ENCODE measurements at places on chromosomes 7 and 10. TPM values are rescaled to one million over a fixed set of nuclear protein-coding genes. Genes with fewer than 3 reads are reported as not detected.
A peak's percentile ranks its signal among the peaks of the same experiment; 100 is the strongest.

PLAC9 gene
- total RNA-seq = 64.9 TPM

CRPPA gene
- 15.4 TPM for total RNA-seq

C10orf95 gene
- total RNA-seq = not detected

DNA sequence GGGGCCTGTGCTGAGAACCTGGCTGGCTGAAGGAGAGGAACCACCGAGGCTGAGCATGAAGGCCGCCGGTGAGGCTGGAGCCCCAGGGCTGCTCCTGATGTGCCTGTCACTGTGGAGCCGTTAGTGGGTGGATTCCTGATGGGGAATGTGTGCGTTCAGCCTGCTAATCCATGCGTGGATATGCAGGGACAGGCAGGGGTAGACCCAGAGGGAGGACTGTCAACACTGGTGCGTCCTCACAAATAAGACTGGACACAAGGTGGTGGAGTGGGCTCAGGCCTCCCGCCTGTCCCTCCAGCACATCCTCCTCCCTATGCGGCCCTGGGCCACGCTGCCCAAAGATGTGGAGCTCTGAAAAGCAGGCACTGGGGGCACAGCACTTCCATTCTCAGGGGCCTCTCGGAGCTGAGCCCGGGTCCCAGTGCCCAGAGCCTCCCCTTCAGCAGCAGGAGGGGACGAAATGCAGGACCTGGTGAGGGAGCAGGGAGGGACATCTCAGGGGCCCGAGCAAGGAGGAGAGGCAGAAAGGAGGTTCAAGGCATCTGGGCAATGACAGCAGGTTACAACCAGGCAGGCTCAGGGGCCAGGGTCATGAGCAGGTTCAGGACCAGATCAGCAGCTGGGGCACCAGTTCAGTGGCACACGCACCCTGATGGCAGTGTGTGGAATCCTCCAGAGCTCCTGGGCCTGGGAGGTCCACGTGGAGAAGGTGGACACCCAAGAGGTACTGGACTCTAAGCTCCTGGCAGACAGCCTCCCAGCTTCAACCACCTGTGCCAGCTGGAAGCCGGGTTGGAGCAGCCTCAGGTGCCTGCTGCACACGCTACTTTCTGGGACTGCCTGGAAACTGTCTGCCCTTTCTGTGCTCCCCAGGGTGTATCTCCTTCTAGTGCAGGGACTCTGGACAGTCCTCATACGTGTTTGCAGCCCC lies 33.5 kb upstream of the ANTXRL start:
- no peak for DNase-seq

DNA sequence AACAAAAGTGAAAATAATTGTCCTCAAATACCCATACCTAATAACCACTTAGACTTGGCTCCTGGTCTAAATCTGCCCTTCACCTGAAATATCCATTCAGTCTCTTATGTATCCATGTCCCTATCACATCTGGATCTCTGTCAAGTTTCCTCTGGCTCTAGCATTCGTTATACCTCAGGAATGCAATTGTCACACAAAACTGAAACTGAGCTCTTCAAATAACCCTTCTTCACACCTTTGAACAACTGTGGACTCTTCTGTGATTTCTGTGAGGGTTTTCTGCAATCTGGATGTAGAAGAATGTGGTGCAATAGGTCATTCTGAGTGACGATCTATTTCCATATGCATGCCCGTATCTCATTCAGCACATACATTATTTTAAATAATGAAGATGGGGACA lies 53.5 kb upstream of the FGL2 start:
- DNase-seq = no peak

TDRD1 gene
- 0.53 TPM for total RNA-seq

GRCh38 chr7:1844951-1845390 lies 174.9 kb downstream of the ELFN1 start:
- DNase-seq = no peak

GRCh38 chr10:124150807-124151417 lies 57.5 kb upstream of the CHST15 start:
- DNase-seq = no peak

DNA sequence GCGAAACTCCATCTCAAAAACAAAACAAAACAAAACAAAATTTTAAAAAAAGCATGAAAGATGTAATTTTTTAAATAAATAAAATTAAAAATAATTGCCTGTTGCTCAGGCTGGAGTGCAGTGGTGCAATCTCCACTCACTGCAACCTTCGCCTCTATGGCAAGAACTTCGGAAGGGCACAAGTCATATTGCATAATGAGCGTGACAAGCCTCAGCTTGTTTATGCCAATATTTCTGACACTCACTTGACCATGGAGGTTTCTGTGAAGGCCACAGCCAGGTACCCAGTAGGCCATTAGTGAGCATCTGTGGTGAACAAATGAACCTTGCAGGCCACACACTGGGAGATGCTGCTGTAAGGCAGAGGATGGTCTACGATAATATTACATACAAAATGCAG lies 106.1 kb upstream of the KMT2C start:
- DNase-seq = no peak

MARVELD1 gene
- 34.0 TPM for total RNA-seq

MTPN gene
- total RNA-seq = 148 TPM

ANKRD2 gene
- total RNA-seq = 0.69 TPM

DNA sequence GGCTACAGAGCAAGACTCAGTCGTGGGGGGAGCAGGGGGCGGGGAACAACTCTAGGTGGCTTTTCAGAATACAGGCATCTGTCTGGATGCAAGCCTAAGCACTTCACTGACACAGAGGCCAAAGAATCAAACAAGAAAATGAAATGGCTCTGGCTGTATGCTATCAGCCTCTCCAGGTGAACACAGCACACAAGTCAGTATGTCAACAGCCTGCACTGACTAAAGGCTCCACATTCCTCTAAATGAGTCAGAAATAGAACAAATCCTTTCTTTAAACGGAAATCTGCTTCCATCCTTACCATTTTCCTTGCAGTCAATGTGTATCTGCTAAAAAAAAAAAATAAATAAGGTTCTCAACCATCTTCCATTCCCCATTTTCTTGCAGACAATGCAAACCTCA lies 88.3 kb downstream of the ARMH3 start:
- DNase-seq = no peak

- no peak for DNase-seq
Observed at GRCh38 chr10:6980353-6980752, 400.3 kb upstream of the PRKCQ start.

TFPI2 gene
- total RNA-seq = 19.3 TPM

TSPAN33 gene
- total RNA-seq = 9.5 TPM

DNA sequence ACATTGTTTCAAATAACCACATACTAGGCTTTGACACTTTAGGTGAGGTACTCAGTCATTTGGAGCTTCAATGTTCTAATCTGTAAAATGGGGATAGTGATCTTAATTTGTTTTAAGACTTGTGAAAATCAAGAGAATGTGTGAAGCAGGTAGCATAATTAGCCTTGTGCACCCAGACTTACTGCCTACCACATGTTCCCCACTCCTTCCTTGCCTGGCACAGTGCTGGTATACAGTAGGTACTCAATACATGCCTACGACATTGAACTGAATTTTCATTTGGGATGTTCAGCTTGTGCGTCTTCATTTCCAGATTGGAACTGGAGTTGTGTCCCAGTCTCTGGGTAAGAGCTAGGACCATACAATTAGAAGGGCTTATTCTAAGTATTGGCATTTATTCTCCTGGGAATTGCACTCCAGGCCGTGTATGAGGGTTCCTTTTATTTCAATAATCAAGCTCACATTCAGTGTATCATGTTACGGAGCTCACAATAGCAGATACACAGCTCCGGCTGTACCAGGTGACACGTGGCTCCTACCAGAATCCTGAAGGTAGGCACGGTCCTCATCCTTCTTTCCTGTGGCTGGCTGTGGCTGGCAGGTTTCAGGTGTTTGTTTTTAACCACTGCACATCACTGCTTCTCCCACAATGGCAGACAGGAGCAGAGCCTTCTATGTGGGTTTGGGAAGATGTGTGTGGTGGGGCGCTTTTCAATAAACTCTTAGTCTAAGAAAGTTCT lies 109.4 kb upstream of the PDCD4 start:
- no peak for DNase-seq

LDB3 gene
- total RNA-seq = 7.1 TPM

GRCh38 chr7:117350027-117350426 lies 27.2 kb upstream of the WNT2 start:
- no peak for DNase-seq

GRCh38 chr7:6631605-6632004 lies 5.5 kb upstream of the ZNF316 start:
- DNase-seq = no peak

DNA sequence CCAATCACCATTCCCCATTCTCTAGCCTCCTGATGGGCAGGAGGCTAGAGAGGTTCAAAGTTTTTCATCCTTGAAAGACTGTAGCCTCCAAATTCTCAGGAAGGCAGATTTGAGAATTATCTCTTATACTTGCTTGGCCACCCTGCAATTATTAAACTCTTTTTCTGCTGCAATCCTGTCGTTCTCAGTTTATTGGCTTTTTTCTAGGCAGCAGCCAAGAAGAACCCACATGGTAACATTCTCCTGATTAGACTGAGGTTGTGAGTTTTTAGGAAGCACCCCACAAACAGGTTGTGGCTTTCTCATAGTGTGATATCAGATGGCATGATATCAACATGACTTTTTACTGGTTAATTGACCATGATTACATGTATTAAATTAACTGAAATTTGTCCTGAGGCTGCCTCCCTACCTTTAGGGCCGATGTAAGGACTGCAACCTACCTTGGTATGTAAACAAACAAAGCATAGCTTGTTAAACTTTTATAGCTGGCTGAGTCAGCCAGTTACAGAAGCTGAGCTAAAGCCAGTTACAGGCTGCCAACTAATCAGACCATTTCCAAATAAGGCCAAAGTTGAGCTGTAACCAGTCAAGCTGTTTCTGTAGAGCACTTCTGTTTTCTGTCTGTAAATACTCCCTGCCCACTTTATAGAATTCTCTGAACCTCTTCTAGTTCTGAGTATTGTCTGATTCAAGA lies 3.2 kb upstream of the ZNF248 start:
- no peak for DNase-seq

DNAH11 gene
- 0.32 TPM for total RNA-seq

GRCh38 chr10:35501923-35502322 lies 103.2 kb upstream of the GJD4 start:
- no peak for DNase-seq

DNA sequence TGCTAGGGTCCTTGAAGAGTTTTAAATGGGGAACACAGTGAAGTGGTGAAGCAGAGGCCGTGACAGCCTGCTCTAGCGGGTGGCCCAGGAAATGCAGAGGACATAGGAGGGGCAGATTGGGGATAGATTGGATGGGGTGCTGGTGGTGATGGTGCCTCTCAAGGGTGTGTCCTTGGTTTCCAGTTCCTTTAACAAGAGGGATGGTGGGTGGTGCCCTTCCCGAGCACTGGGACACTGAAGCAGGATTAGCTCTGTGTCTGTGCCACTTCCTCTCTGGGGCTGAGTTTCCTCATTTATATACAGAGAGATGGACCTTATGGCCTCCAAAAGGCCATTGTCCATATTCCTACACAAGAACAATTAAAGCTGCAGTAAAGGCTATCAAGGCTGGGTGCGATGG lies 285.5 kb downstream of the TCF7L2 start:
- DNase-seq = no peak

DNA sequence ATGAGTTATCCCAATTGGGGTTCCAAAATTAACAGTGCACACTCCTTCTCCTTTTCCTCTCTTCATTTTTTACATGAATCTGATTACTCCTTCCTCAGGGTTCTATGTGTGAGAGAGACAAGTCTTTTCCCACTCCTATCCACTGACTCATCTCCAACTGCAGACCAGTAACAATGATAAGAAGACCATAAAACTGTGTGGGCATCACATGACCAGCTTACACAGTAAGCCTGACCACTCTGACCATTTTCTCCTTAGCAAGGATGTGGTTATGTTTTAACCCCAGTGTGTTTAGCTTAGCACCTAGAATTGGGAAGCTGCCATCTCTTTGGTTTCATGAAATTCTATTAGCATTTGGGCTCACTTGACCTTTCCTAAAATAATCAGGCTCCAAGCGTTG lies 145.0 kb upstream of the CALCR start:
- no peak for DNase-seq

WEE2 gene
- 0.42 TPM for total RNA-seq

LRRN3 gene
- total RNA-seq = 39.1 TPM

GRCh38 chr7:11726794-11727155 lies 105.2 kb downstream of the THSD7A start:
- DNase-seq = peak; percentile 53

DNA sequence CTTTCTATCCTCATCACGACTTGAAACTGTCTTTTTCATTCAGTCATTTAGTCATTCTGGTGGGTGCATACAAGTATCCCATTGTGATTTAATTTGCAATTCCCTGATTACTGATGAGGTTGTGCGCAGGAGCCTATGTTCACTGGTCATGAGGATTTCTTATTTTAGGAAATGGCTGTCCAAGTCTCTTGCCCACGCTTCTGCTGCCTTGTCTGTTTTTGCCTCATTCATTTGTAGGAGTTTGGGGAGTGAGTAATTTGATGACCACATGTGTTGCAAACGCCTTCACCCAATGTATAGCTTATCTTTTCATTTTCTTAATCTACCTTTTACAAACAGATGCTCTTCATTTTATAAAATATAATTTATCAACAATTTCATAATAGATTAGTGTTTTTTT lies 127.3 kb downstream of the ARHGAP22 start:
- no peak for DNase-seq

- DNase-seq = no peak
Observed at GRCh38 chr10:68231817-68232251, at the start of gene ATOH7. ATOH7 (minus strand) TSS chr10:68232113; CDS start chr10:68231677, 436 bp downstream.

DNA sequence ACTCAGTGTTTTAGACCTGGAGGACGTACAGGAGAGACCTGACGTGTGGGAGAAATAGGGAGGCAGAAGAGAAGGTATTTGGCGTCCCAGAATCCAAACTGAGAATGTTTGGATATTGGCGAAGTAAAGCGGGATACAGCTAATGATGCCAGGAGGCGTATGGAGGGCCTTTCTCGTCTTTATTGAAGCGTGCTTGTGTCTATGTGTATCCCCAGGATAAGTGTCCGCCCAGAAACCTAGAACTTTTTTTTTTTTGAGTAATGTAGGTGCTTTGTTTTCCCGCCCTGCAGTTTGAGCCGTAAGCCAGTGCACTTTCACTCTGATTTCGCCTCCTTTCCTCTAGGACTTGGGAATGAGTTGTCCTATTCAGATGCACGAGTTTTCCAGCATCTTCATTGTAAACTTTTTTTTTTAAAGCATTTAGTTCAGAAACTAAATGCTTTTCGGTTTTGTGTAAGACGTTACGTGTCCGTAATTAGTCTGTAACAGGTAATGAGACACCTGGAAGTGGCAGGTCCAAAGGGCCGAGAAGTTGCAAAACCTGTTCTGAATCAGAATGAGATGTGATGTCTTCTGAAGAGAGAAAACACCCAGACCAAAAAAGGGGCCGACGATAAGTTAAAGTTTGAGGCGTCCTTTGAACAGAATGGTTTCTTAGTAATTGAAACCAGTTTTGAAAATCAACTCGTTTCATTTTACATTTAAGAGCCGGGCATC lies 746 bp downstream of the ARL5B start:
- no peak for DNase-seq

TAS2R5 gene
- 6.5 TPM for total RNA-seq

TWIST1 gene
- 22.9 TPM for total RNA-seq

CFAP46 gene
- 0.53 TPM for total RNA-seq

All from urinary bladder (tissue), 4 donors.